Esophagus squamous epithelium (tissue), 5 donors: ENCODE measurements at places on chromosomes 12 and 14.

DNA sequence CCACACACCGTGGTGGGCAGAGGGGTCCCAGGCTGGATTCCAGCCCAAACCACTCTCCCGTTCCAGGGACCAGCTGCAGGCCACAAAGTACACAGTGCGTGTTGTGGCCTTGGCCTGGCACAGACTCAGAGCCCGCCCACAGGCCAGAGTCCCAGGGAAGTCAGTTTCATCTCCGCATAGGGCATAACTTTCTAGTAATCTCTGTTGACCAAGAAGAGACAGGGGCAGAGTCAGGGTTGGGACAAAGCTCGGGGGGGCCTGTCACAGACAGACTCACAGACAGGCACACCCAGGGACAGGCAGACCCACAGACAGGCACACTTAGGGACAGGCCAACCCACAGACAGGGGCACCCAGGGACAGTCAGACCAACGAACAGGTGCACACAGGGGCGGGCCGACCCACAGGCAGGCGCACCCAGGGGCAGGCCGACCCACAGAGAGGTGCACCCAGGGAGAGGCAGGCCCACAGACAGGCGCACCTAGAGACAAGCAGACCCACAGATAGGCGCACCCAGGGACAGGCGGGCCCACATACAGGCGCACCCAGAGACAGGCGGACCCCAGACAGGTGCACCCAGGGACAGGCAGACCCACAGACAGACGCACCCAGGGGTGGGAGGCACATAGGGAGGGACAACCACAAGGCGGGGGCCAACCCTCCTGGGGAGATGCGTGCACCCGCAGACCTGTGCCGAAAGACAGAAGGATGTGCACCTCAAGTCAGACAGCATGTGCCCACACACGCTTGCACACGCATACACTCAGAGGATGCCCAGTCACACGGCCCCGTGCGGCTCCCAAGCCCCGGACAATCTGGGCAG, 323.3 kb upstream of the RTL1 start:
- DNase-seq, result no peak

DNA sequence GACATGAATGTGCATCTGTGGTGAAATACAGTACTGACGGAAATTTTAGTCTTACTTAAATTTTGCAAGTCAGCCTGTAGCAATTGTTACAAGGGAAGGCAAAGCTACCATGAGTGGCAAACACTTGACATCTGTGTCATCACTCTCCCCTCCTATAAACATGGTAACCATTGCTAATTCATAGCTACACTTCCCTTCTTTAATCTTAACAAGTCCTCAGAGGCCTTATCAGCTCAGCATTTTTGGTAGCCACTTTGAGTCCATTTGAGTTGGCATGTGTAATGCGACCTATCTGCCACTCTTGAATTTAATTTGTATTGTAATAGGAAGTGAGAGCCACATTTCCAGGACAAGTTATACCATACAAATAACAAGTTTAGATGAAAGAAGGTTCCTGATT, 218.1 kb downstream of the RMST start:
- no peak for DNase-seq

- no peak for DNase-seq
These were observed 158.9 kb downstream of the GPR65 start for GRCh38 chr14:88163731-88164255.

- DNase-seq, result no peak
These were observed 40.6 kb downstream of the PACS2 start for GRCh38 chr14:105355049-105355575.

- no peak for DNase-seq
These were observed 1004.2 kb downstream of the TMEM121 start for GRCh38 chr14:106530423-106531107.

DNA sequence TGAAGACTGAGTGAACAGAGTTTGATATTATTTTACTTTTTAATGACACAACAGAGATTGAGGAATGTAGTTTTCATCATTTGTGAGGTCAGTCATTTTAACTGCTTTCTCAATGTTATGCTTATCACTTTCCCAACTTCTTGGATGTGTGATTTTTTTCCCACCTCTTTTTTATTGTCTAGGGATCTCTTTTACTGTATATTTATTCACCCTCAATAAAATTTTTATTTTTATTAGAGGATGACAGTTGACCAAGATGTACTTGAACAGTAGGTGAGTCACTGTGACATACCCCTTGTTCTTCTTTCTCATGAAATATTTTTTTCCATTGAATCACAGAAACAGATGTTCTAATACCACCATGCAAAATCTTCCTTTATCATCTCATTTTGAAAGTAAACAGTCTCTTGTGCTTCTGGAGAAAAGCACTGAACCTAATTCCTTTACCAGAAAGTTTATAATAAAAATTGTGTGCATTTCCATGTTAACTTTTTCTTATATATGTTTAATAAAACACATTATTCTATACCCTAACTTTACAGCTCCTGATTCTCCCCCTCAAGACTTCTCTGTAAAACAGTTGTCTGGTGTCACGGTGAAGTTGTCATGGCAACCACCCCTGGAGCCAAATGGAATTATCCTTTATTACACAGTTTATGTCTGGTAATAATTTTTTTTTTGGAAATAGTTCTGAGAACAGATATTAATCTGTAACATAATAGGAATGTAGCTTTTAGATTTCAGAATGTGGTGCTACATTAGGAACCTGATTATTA, 65.9 kb downstream of the PTPRQ start:
- DNase-seq, result no peak

DNA sequence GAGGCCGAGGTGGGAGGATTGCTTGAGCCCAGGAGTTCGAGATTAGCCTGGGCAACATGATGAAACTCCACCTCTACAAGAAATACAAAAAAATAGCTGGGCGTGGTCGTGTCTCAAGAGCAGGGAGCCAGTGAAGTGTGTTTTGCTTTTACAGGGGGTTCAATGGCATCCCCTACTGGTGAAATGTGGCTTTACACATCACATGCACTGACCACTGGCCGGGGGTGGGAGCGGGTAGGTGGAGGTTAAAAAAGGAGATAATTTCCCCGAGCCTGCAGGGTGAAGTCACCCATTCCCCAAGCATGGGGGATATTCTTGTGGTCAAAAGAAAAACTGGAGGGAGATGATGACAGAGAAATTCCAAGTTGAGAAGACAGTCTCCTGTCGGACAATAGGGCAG, 63.6 kb upstream of the PWP1 start:
- no peak for DNase-seq

DNA sequence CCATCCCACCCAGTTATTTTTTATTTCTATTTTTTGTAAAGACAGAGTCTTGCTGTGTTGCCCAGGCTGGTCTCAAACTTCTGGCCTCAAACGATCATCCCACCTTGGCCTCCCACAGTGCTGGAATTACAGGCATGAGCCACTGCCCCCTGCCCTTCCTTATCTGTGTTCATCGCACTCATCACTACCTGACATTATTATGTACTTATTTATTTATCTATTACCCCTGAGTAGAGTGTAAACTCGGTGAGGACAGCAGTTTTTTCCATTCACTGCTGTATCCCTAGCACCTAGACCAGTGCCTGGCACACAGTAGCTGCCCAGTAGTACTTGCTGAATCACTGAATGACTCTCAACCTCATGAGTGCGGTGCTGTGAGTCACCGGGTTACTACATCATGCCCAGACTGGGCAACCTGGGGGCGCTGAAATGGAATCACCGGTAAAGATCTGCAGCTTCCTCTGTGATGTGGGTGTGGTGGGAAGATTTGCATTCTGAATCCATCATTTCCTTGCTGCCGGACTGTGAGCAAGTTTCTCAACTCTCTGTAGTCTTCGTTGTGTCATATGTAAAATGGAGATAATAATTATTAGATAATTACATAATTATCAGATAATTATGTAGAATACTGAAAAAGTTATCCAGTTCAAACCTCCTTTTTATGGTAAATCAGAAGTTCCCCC, 81.9 kb upstream of the USP44 start:
- DNase-seq, result no peak

DNA sequence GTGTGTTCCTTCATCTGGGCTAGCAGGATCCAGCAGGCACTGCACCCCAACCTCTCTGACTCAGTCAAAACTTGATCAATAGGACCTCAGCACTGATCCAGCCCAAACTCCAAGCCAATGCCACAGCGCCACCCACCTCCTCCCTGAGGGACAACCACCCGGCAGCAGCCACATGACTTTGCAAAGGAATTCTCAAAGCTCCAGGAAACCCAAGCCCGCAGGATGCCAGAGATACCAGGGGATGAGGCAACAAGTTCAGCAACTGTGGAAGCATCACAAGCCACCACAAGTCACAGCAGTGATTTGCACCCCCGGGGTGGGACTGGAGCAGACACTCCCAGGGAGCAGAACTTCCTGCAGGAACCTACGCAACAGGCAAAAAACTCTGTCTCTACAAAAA, 37.3 kb downstream of the ACTN1 start:
- no peak for DNase-seq

DNA sequence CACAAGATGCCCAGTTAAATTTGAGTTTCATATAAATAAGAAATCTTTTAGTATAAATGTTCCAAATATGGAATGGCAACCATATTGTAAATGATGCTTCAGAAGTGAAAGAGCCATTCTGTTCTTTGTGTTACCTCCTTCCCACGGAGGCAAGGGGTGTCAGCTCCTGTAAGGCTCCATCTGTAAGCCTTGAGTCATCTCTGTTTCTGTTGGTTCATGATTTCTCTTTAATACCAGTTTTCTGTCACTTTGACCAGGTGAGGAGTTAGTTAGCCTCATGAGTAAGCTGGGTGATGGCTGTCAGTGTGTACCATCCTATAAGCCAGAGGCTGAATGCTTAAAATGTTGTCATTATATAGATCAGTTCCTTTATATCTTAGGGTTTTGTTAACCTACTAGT, 61.9 kb downstream of the TMEM30B start:
- DNase-seq, result no peak

DNA sequence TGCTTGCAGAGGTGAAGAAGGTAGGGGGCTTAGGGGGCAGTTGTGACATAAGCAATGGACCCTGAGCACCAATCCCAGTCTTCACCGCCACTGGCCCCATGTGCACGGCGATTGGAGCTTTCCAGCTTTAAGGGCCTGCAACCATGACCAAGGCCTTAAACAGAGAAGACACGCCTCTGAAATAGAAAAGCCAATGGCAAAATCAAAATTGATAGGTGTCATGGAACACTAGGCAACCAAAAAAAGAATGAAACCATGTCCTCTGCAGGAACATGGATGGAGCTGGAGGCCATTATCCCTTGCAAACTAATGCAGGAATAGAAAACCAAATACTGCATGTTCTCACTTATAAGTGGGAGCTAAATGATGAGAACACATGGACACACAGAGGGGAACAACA, 146.3 kb downstream of the SCARB1 start:
- DNase-seq, result no peak
